Urothelium cell line (cell line): ENCODE measurements at places on chromosomes 2 and 18.

- DNase-seq: no peak
Measured at GRCh38 chr2:230218421-230218820, 1.4 kb downstream of the SP110 start.

DNA sequence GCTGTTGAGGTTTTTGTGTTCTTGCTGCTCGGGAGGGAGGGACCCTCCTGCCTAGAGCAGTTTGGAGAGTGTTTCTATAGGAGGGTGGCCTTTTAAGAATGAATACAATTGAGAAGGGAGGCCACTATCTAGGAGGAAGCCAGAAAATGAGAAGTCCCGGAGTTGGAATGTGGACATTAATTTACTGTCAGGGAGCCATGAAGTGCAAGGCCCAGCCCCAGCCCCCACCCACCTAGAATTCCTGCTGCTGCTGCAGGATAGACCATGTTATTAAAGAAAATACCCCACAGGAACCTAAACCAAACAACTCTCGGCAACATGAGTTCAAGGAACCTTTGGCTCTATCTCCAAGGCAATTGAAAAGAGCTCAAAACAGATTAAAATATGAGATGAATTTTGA is 46.0 kb downstream of the ZBTB7C start:
- no peak for DNase-seq

- no peak for DNase-seq
Measured at GRCh38 chr2:148048475-148049221, 27.8 kb downstream of the MBD5 start.

- no peak for DNase-seq
Measured at GRCh38 chr2:74349889-74350288, 6.7 kb upstream of the SLC4A5 start.

DNA sequence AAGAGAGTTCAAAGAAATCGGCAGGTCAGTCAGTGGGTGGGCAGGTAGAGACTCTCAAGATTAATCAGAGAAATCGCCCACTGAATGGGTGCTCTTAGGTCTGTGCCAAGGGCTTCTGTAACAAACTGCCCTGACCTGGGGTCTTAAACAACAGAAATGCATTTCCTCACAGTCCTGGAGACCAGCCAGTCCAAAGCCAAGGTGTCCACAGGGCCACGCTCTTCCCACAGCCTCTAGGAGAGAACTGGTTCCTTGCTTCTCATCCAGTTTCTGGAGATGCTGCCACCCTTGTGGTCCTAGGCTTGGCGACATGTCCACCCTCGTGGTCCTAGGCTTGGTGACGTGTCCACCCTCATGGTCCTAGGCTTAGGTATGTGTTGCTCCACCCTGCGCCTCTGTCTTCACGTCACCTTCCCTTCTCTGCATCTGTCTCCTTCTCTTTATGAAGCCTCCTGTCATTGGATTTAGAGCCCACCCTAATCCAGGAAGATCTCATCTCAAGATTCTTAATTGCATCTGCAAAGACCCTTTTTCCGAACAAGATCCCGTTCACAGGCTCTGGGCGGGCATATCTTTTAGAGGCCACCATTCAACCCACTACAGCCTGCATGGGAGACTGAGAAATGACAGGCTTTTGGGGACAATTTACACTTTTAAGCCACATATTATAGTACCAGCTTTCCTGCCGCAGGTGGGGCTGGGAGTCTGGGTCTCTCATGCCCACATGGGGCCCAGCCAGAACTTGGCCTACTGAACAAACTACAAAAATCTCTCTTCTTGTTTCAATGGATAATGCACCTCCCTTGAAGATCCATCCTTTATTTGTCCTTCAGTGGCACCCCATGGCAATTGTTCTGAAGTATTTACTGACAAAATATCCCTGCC is 161.3 kb downstream of the ASB1 start:
- no peak for DNase-seq

- no peak for DNase-seq
Measured at GRCh38 chr2:183543731-183544130, 419.5 kb downstream of the NUP35 start.

GRCh38 chr2:230230087-230230486 is 4.6 kb downstream of the SP140 start:
- DNase-seq: peak; percentile 47

- DNase-seq: no peak
Measured at GRCh38 chr2:127039387-127040031, 67.4 kb downstream of the BIN1 start.

DNA sequence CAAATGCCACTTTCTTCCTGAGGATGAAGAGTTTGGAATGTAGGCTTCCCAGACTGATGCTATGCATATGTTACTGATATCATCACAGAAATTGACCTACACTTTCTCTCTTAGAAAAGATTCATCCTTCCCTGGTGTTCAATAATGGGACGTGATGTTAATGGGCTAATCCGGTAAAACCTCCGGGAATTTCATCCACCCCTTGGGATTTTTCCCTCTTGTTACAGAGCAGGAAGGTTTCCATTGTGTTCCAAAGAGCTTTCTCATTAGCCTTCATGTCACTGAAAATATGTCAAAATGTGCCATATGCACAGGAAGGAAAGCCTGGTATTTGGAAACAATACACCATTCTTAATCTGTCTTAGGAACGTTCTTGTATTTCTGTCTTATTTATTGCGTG is 20.7 kb downstream of the ALPK2 start:
- DNase-seq: no peak

- no peak for DNase-seq
Measured at GRCh38 chr2:241149675-241149924, 328 bp upstream of the PASK start.

GRCh38 chr18:51191128-51191717 is 6.3 kb downstream of the MEX3C start:
- no peak for DNase-seq

GRCh38 chr2:7071916-7072556 is 154.8 kb downstream of the RNF144A start:
- no peak for DNase-seq

DNA sequence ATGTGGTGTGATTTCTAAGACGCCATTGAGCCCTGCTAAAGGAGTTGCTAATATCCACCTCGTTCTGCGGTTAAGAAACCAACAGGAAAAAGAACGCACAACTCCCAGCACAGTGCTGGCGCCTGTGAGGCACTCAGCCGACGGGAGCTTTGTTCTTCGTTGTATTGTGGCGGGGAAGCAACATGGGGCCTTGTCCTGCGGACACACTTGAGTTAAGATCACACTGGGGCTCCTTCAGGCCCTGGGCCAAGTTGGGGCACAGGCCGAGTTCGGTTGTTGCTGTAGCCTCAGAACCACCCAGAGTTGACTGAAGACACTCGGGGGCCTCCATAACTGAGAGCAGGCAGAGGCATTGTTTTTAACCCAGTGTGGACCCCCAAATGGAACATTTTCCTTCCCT is 30.6 kb upstream of the CD8A start:
- DNase-seq: no peak

- DNase-seq: no peak
Measured at GRCh38 chr2:225636558-225636957, 237.0 kb downstream of the NYAP2 start.

GRCh38 chr2:98583816-98584618 is 24.3 kb downstream of the COA5 start:
- DNase-seq: no peak

GRCh38 chr2:173205375-173205774 is 129.7 kb downstream of the MAP3K20 start:
- DNase-seq: no peak

DNA sequence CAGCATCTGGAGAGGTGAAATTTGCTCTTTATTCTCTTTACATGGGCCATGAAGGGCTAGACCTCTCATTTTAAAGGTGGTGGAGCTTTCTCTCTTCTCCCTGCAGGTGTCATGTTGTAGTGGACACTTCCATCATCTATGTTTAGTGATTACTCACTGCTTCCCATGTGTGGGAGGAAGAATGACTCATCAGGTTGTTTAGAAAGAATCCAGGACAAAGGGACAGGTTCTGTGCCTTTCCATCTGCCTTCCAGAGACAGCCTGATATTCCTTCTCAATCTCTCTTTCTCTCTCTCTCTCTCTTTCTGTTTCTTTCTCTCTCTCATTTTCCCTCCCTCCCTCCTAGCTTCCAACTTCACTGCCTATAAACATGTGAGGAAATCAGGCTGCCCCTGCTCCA is 38.7 kb downstream of the SCG2 start:
- peak; percentile 84 for DNase-seq

DNA sequence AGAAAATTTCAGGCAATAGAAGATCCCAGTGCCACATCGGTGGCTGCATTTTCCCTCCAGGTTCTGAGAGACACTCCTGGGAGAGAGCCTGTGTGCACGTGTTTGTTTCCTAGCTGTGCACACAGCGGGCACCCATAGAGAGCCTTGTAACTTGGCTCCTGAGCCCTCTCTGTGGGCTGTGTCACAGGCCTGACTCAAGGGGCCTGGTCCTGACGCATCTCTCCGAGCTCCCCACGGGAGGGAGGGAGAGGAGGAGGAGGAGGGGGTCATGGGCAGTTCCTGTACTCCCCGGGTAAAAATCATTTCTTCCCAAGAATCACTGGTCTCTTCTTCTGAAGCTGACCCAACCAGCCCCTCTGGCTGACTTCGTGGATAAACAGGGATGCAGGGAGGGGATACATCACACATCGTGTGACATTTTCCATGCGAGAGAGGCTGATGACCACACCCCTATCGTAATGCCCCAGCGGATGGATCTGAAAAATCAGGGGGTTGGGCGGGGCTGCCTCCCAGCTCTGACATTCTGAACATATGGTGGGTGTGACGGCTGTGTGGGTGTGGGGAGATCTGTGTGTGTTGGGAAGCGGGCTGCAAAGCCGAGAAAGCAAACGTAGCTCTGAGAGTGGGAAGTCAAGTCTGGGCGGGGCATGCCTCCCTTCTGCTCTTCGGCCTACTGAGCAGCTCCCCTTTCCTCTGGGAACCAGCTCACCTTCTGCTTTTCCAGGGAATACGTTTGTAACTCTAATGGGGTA is 308.3 kb upstream of the HS6ST1 start:
- no peak for DNase-seq

GRCh38 chr2:129247751-129248150 is 731.7 kb upstream of the RAB6C start:
- no peak for DNase-seq

- no peak for DNase-seq
Measured at GRCh38 chr2:54880428-54880827, 157.0 kb downstream of the EML6 start.

GRCh38 chr2:40859617-40860016 is 407.7 kb upstream of the SLC8A1 start:
- DNase-seq: no peak

GRCh38 chr2:24492421-24493279 is 1.6 kb downstream of the NCOA1 start:
- no peak for DNase-seq

GRCh38 chr2:55986001-55986400 is 62.4 kb upstream of the EFEMP1 start:
- no peak for DNase-seq

DNA sequence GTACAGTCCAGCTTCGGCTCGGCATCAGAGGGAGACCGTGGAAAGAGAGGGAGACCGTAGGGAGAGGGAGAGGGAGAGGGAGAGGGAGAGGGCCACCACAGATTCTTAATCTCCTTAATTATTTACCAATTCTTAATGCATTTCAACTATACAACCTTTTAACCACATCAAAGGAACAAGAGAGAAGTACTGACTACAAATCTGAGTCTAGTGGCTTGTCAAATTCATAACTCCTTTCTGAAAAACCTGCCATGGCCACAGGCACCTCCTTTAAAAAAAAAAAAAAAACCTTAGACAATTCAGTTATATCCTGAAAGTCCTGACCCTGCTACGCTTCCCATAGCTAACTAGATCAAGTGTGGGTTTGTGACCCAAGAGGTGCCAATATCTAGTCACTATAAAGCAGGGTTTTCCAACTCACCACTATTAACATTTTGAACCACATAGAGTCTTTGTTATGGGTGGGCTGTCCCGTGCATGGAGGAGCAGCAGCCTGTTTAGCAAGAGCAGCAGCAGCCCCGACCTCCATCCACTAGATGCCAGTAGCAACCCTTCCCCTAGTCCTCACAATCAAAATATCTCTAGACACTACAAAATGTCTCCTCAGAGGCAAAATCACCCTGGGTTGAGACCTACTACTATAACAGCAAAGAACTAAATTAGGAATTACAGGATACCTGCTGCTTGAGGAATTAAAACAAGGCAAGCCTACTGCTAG is 6.8 kb downstream of the ESCO1 start:
- DNase-seq: no peak

- no peak for DNase-seq
Measured at GRCh38 chr2:209640358-209640757, 131.3 kb upstream of the UNC80 start.

- DNase-seq: no peak
Measured at GRCh38 chr2:236576087-236576486, 6.5 kb downstream of the ACKR3 start.

DNA sequence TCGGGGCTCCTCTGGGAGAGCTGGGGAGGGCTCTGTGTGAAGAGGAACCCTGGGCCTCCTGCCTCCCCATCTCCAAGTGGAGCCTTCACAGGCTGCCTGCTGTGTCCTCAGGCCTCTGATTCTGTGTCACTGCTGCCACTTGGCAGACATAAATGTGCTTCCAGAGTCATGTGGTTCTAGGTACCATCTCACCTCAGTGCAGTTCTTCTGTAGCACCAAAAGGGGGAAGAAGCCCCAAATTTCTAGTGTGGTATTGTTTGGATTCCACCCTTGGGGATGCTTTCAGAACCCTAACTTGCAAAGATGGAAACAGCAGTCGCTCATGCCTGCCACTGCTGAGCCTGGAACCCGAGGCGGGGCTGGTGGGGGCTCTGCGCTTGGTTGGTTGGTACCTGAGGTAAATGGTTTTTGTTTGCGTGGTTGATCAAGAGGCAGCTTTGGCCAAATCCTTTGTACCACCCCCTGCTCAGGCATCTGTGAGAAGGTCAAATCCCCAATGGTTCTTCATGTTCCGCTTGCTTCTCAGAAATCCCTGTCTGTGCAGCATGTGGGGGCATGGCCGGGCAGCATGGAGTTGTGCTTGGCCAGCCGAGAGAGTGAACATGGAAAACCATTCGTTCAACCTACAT is 27.5 kb downstream of the COA5 start:
- DNase-seq: no peak
